Activated gamma-delta T cell (primary cell): ENCODE measurements at places on chromosomes 3 and 15.

DNA sequence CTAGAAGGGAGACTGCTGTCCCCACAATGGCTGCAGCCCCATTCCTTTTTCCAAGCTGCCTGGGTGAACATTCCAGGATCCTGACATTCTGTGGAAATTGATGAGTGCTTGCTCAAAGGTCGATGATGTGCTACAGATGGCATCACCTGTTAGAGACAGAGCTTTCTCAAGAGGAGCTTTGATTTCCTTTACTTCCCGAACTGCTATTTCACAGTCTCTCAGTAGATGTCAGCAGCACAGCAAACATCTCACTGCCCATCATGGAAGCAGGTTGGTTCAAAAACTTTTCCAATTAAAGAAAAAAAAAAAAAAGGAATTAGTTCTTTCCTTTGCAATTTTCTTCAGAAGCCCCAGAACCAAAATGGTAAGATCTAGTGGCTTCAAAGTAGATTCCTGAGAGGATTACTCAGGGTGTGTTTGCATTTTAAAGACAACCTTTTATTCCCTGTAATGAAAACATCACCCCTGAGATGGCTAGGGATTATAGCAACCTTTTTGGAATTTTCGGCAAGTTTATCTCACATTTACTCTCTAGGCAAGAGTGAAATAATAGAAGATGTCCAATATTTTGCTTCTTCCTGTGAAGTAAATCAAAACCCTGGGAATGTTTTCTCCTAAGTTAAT lies 44.8 kb downstream of the POLR2M start:
- no peak for DNase-seq

- no peak for DNase-seq
These were observed 49.9 kb downstream of the CNTN3 start for GRCh38 chr3:74564560-74564959.

GRCh38 chr3:53835257-53835656 lies 11.0 kb downstream of the CHDH start:
- DNase-seq = no peak

GRCh38 chr3:11306817-11307589 lies 34.8 kb downstream of the ATG7 start:
- no peak for DNase-seq

- DNase-seq = no peak
These were observed 1.8 kb upstream of the USP19 start for GRCh38 chr3:49122451-49122850.

DNA sequence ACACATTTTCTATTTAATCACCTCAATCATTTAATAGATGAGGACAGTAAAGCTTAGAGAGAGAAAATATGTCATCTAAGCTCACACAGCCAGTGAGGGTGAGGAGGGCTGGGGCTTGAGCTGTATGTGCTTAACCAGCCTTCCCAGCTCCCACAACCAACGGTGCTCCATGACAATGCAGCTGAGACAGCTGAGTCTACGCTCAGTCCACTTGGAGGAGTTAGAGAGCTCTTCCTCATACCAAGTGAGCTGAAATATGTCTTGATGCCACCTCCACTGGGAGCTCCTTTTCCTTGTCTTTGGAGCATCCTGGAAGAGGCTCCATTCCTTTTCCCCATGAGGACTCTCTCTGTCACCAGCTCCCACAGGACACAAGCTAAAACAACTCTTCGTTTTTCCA lies 9.3 kb downstream of the HOMER2 start:
- no peak for DNase-seq

- no peak for DNase-seq
These were observed 27.4 kb upstream of the GOLGA6C start for GRCh38 chr15:75230551-75231371.

DNA sequence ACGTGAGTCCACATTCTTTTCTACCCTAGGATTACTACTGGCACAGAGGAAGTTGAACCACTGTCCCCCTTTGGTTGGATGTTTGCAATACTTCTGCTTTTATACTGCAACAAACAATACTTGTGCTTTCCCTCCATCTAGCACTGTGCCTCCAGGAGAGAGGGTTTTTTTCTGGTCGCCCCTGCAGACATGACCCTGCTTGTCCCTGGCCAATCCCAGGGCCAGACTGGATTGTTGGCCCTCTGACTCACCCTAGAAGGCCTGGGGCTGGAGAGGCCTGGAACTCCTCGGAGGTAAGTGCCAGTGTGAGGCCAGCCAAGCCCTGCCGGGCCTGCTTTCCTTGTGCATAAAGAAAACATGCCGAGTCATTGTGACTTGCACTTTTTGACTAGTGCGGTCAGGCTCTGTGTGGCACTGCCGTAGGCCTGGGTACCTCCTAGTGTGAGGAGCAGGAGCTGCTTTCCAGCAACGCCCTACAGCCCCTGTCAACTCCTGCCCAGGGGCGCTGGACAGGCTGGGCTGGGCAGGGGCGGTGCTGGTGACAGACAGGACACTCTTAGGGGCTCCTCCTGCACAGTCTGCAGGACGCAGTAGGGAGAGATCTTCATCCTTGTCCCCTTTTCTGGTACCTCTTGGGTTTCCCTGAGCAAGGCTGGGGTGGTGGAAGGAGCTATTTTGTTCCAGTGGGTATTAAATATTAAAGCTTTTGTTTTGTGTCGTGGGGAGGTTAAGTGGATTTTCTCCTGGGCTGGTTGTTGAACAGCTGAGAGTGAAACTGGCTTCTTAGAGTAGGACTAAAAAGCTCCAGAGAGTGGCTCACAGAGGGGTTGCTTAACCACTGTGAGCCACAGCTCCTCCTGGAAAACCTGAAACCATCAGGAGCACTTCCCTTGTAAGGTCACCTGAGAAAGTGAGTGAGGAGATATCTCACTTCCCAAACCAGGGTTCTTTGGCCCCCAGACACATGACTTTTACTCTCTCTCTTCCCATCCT lies 14.4 kb upstream of the TKT start:
- no peak for DNase-seq

GRCh38 chr15:80455668-80456442 lies 51.7 kb downstream of the ARNT2 start:
- no peak for DNase-seq

- no peak for DNase-seq
These were observed 30.6 kb downstream of the POLG start for GRCh38 chr15:89303986-89304385.

- DNase-seq = no peak
These were observed 360.7 kb upstream of the ICE2 start for GRCh38 chr15:60839510-60840211.

DNA sequence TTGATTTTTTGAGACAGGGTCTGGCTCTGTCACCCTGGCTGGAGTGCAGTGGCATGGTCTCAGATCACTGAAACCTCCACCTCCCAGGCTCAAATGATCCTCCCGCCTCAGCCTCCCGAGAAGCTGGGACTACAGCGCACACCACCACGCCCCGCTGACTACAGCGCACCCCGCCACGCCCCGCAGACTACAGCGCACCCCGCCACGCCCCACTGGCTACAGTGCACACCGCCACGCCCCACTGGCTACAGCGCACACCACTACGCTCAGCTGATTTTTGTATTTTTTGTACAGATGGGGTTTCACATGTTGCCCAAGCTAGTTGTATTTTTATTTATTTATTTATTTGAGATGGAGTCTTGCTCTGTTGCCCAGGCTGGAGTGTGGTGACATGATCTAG lies 35.6 kb downstream of the SLC51A start:
- no peak for DNase-seq

DNA sequence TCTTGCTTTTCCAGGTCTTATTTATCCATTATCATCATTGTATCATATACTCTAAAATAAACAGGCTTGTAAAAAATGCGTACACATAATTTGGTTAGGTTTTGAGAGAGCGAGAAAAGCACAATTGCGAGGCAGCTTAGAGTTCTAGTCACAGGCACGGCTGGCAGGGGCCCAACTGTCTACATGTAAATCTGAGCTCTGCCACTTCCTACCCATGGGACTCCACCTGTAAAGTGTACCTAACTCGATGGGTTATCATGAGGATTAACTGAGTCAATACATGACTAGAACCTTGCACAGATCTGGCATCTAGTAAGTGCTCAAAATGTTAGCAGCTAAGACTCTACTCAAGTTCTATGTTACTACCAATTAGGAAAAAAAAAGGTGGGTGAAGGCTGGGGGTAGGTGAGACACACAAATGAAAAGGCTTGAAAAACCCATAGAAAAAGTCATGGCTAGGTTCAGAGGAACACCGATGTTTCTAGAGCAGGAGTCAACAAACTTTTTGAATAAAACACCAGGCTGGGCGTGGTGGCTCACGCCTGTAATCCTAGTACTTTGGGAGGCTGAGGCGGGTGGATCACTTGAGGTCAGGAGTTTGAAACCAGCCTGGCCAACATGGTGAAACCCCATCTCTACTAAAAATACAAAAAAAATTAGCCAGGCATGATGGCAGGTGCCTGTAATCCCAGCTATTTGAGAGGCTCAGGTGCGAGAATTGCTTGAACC lies 36.2 kb downstream of the GLB1 start:
- DNase-seq = no peak

GRCh38 chr3:159897331-159898075 lies 91.1 kb upstream of the IL12A start:
- DNase-seq = no peak

DNA sequence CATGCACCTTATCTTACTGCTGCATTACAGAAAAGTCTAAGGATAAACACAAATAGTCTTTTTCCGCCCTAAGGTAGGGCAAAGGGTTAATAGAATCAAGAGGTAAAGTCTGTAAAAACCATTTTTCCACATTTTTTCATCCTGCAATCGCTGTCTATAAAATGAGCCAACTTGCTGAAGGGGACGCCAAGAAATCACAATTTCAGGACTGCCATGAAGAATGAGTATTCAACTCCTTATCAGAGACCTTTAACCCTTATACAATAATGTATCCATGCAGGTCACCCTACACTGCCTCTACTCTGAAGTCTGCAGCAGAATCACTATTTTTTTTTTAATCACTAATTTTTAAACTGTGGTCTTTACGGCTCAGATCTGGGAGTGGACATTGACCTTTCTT lies 1.1 kb upstream of the DNAJC13 start:
- DNase-seq = no peak

GRCh38 chr3:111130827-111131226 lies 59.2 kb downstream of the NECTIN3 start:
- no peak for DNase-seq

GRCh38 chr3:24867783-24868182 lies 373.1 kb upstream of the THRB start:
- no peak for DNase-seq

- no peak for DNase-seq
These were observed 1.4 kb downstream of the GJD2 start for GRCh38 chr15:34753236-34753894.

- no peak for DNase-seq
These were observed 246.4 kb upstream of the LRIG1 start for GRCh38 chr3:66747261-66747660.

- DNase-seq = no peak
These were observed 31.1 kb upstream of the FGD5 start for GRCh38 chr3:14787630-14788029.

GRCh38 chr15:50549326-50549725 lies 2.9 kb upstream of the USP50 start:
- DNase-seq = no peak

DNA sequence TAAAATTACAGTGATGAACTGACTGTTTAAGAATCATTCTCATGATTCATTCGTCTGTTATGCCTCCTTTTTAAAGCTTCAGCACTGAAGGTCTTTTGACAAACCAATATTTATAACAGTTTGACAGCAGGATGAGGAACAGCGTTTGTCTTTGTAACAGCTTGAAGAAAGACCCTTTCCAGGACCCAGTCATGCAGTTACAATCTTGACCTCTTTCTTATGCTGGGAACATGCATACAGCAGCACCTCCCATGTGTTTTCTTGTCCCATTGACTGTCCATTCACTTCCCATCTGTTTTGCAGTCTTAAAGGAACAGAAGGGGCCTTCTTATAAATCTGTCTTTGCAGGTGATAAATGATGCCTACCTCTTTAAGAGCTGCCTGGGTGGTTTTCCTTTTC lies 87.2 kb downstream of the OPA1 start:
- DNase-seq = no peak

DNA sequence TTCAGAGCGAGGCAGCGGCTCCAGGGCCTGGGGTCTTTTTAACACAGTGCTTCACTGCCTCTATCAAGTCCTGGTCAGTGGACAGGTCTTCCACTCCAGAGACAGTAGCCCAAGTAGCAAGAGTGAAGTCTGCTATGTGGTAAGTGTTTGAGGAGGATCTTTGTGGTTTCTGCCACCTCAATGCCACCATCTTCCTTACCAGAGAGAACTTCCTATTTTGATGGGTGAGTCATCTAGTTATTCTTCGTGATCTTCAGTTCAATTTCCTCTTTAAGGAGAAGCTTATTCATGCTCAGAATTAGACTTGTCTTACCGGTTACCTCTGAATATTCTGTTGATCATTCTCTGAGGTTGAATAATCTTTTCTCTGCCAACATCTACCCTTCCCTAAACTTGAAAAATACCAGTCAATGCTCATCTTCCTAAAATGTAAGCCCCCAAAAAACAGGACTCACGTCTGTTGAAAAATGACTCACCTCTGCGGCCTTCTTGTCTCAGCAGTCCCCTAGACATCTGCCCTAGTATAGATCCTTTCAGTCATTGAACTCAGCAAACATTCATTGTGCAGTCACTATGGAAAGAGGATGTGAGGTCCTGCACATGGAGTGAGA lies 32.2 kb upstream of the BCL6 start:
- DNase-seq = no peak

DNA sequence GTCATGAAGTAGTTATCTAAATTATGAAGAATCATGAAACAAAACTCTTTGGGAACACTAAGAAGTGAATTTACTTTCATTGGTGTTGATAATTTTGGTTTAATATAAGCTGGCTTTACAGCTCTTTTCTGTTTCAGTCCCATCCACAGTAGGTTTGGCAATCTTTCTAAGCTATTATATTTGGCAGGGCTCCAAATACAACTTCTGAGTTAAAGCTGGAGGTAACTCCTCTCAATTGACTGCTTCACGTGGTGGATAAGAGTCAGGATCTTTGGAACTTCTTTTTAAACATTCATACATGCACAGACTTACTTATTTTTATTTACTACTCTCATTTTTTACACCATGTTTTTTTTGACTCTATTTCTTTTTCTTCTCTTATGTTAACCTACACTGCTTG lies 106.5 kb upstream of the EPHA3 start:
- no peak for DNase-seq

- no peak for DNase-seq
These were observed 181.0 kb upstream of the PPP2R3A start for GRCh38 chr3:135784557-135784956.

- DNase-seq = no peak
These were observed 122.9 kb upstream of the SPATA12 start for GRCh38 chr3:56937580-56937979.

- no peak for DNase-seq
These were observed 34.1 kb downstream of the KPNA4 start for GRCh38 chr3:160531311-160531710.

GRCh38 chr3:63654211-63654610 lies 1.7 kb downstream of the SNTN start:
- no peak for DNase-seq

GRCh38 chr3:47870156-47870555 lies 67.2 kb downstream of the DHX30 start:
- DNase-seq = no peak

DNA sequence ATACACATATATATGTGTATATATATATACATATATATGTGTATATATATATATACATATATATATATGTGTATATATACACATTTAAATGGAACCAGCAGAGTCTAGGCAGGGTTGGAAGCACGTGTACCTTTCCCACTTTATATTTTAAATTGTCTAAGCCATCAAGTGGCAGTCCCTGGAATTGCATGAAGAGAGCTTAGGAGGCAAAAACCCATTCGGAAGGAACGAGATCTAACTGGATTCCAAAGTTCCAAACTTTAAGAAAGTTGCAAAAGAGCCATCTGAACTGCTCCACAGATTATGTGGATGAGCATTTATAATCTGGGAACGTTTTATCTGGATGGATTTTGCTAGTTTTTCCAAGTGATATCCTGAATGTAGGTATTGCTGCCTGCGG lies 186.5 kb downstream of the FOXP1 start:
- DNase-seq = no peak
